ENCODE measurements at places on chromosomes 7 and 10. TPM values are rescaled to one million over a fixed set of nuclear protein-coding genes. Genes with fewer than 3 reads are reported as not detected.

The ANKRD7 gene
- total RNA-seq: not detected

The CEP55 gene
- 0.86 TPM for total RNA-seq

The UNCX gene
- total RNA-seq: not detected

The DPP6 gene
- 3.5 TPM for total RNA-seq

The WDR86 gene
- total RNA-seq: 20.3 TPM

The MINDY4 gene
- total RNA-seq: 3.9 TPM

The CHRM2 gene
- total RNA-seq: 0.96 TPM

- no peak for ATAC-seq
These were observed 91.6 kb downstream of the HECW1 start for GRCh38 chr7:43204081-43204480.

- no peak for ATAC-seq
These were observed 34.0 kb upstream of the DNMBP start for GRCh38 chr10:100043796-100044195.

DNA sequence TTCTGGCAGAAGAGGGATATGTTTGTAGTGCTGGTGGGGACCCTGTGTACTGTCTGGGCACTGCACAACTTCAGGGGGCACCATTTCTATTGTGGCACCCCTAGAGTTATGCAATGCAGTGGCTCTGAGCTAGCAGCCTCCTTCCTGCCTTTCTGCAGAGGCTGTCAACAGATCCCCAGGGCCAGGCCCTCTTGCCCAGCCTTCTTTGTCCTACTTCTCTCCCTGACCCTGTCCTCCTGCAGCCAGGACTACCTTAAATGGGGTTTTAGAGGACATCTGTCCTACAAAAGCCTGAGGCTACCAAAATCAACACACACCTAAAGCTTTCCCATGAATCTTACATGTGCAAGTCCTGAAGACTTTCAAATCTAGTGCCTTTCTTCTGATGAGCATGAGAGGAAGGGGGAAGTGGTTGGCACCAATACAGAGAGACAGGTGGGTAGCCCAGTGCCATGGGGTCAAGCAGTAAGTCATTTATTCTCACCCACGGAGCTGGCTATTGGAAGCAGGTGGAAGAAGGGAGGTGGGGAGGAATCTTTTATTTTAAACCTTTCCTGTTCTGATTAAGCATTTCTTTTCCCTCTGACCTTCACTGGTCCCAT lies 2.4 kb downstream of the SPOCK2 start:
- no peak for ATAC-seq

DNA sequence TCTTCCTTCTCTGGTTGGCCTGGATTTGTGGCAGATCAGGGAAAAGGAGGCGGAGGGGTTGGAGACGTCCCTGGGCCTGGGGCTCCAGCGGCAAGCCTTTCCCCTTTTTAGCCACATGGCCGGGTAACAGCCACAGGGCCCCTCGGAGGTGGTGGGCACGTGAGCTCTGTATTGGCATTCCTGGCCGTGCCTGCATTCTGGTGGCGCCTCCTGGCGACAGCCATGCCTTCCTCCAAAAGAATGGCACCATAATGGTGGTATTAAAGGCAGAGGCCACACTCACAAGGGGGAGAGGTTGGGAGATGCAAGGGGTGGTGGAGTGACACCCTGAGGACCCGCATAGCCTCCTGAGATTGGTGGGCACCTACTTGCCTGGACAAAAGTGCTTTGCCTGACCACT lies 3.0 kb upstream of the AQP1 start:
- no peak for ATAC-seq

DNA sequence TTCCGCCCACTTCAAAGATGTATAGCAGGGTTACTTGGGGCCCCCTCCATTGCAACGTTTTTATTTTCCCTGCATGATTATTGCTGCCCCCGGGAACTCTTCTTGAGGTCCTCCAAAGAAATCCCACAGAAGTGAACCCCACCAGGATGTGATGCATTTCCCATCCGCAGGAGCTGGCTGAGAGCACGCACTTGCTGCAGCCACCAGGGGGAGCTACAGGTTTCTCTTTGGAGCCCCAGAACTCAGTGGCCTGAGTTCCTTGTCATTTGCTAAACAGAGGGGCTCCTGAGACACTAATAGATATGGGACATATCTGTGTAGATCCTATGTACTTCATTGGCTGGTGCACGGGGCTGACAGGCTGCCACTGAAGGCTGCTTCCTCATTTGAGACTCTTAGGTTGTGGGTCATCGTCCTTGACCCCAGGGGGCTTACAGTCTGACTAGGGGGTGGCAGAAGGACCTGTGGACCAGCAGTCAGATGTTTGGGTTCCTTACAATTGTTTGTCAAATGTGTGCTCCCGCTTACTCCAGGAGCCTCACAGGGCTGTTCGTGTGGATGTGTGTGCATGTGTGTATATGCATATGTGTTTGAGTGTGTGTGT lies 52.3 kb upstream of the ENO4 start:
- ATAC-seq: peak; percentile 77

DNA sequence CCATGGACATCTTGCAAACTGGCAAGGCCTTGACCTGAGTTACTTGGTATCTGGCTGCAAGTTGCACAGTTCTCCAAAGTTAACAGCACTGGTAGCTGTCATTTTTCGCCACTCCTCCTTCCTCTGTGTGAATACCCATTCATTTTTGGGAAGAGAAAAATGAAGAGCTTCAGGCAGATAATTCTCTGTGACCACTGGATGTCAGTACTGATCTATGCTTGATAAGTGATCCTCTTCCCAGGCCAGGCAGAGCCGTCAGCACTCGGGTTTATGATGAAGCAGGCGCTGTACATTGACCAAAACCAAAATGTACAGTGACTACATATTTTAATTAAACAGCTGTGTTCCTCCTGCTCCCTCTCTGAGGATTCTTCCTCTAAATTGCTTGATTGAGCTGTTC lies 55.9 kb upstream of the PDZD8 start:
- no peak for ATAC-seq

DNA sequence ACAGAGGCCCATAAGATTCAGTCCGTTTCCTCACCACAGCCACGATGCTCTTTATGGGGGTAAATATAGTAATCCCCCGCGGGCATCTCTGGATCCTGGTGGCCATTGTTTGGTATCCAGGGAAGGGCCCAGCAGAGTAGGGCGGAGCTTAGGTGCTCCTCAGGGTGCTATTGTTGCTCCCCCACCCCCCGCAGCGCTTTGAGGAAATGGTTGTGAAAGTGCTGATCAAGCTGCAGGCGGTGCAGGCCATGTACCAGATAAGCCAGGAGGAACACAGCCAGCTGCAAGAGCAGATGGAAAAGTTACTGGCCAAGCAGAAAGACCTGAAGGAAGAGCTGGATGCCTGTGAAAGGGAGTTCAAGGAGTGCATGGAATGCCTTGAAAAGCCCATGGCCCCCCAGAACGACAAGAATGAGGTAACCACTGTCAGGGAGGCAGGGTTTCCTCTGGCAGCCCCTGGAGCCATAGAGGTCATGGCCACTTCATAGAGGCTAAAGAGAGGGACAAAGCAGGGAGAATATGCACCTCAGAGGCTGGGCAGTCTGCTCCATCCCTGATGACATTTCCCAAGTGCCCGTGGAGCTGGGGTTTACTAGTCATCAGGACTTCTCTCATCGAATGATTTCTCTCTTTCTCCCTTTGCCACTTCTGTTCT lies 17.6 kb upstream of the FLNC start:
- ATAC-seq: peak; percentile 16

DNA sequence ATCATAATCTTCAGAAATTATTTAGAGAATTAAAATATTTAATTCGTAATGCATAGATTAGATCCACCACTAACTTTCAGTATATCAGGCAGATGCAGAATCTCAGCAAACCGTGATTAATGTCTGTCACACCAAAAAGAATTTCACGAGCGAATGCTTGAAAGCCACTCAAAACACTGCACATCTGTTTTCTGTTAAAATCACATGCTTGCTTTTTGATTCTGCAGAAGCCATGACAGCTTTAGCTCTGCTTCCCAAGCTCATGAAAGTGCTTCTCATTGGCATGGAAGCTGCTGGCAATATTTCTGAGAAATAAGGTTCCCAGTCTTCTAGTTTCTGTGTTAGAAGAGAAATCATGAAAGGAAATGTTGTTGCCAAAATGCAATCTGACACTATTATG lies 837.8 kb upstream of the LRRN3 start:
- peak; percentile 50 for ATAC-seq

DNA sequence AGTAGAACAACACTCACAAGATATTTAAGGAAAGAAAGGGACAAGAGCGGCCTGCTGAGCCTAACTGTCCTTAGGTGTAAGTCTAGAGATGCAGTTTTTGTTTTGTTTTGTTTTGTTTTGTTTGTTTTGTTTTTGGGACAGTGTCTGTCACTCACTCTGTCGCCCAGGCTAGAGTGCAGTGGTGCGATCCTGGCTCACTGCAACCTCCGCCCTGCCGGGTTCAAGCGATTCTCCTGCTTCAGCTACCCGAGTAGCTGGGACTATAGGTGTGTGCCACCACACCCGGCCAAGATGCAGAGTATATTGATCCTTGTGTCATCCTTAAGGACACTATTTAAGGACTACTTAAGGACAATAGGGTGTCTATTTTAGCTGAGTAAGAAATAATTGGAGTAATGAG lies 84.1 kb upstream of the PARD3 start:
- no peak for ATAC-seq

- no peak for ATAC-seq
These were observed 22.0 kb downstream of the TES start for GRCh38 chr7:116232350-116232749.

DNA sequence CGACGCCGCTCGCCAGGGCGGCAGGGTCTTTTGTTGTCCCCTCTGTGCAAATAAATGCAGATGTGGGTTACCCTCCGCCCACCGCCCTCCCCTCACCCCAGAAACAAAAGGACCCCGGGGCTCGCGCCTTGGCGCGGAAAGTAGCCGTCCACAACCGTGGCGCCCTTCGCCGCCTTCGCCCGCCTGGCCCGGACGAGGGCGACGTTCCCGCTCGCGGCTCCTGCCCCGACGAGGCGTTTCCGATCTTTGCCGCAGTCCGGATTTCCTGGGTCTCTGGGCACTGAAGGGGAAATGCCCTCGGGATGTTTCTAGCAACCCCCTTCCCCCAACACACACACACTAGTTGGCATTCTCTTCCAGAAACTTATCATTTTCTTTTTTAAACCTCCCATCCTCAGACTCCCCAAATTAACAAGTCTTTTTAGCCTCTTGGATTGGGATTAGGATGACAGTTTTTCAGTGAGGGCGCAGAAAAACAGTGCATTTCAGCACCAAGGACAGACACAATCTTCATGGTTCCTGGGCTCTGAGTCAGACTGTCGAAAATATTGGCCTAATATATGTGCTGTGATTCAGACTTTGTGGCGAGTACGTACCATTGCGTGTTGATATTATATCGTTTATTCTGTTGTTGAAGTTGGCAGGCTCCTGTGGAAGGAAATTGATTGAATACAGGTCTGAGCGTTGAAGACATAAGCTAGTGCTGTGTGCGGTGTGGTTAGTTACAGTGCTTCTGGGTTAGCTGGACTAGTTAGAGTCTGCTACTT lies 771 bp downstream of the PHYHIPL start:
- ATAC-seq: peak; percentile 30

DNA sequence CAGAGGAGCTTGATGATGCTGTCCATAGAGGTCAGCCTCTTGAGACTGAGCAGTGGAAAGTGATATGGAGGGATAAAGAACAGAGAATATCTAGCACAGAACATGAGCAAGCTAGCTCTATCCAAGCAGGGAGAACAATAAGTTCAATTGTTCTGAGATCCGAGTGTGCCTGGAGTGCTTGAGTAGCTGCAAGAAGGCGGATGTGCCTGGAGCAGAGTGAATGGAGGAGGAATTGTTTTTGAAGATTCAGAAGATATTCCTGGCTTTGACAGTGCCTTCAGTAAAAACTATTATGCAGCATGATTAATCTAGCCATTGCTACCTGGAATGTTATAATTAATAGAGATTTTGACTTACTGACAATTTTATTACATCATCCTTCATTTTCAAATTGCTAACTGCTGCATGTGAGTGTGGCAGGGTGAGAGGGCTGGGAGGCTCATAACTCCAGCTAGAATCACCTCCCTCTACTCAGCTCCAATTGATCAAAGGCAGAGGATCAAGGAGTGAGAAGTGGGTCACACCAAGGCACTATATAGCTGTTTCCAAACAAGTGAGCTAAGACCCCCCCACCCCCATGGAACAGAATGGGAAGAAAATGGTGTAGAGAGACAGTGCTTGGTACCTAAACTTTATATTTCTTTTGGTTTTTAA lies 302.8 kb downstream of the ADRA2A start:
- ATAC-seq: peak; percentile 69
